ENCODE measurements at places on chromosomes 2 and 18. TPM values are rescaled to one million over a fixed set of nuclear protein-coding genes. Genes with fewer than 3 reads are reported as not detected.

Gene KCNE4
- total RNA-seq, result 5.3 TPM

DNA sequence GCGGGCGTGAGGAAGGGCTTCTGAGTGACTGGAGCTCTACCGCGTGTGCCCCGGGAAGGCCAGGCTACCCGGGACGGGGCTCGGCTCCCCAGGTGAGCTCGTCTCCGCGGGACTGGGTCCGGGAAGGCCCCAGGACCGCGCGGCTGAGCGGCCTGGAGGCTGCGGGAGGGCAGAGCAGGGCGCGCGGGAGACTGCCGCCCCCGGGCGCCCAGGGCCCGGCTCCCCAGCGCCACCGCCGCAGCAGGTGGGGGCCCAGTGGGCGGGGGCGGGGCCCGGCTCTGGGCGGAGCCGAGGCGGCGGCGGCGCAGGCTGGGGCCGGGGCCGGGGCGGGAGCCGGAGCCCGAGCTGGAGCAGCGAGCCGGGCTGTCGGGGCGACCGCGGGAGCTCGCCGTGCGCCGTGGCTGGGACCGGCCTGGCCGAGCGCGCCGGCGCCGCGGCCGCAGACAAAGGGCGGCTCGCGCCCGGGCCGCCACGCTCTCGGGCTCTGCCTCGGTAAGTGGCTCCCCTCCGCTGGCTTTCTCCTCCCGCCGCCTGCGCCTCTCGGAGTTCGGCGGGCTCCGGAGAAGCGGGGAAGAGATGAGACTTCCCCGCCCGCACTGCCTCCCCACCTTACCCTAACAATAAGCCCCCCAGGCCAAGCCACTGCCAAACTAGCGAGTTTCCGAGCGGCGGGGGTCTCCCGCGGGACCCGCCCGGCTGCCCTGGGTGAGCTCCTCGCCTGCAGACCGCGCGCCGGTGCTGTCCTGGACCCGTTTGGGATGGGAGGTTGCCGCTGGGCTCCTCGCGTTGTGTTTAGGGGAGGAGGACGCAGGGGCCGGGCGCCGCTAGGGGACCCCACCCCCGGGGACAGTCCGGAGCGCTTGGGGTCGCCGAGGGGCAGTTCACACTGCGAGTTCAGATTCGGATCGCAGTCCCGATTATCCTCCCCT is at the start of gene MAPK4:
MAPK4 (plus strand) TSS at position 336 of the 929 bp plus-strand sequence. CDS start 103,872 bp downstream, outside the sequence.
- peak; percentile 38 for DNase-seq

Gene ASB18
- total RNA-seq, result not detected

- DNase-seq, result no peak
These were observed 13.3 kb downstream of the TUBB6 start for GRCh38 chr18:12321333-12321732.

Gene LAMA1
- 2.2 TPM for total RNA-seq

DNA sequence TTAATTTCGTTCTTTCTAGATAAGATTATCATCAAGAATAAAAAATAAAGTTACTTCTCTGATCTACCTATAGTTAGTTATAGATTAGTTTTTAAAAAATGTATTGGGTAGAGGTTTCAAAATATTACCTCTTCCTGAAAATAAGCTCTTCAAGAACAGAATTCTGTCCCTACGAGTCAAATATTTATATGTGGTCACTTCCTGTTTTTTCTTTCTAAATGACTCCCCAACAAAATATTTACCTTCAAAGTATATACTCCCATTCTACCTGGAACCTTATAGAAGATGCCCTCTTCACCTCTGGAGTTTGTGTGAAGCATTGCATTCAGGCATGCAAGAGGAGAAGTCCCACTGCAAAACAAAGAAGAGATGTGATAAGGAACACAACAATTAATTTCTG is 72.3 kb downstream of the ASXL2 start:
- no peak for DNase-seq

DNA sequence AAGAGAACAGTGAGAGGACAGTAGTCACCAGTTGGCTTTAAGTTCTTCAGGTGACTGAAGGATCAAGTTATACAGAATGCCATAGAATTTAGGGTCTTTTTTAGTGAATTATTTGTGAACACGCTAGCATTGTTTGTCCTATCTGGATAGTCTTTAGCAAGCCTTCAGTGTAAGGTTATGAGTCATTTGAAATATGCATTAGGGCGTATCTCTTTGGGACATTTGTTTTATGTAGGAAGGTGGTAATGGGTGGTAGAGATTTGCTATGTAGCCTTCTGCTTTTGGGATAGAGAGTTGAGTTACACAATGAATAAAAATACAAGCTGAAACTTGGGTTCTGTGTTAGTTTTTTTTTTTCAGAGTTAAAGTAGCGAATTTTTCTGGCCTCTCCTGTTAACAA is 13.0 kb downstream of the ACTR2 start:
- no peak for DNase-seq

GRCh38 chr18:3102983-3103382 is 90.0 kb upstream of the LPIN2 start:
- DNase-seq, result no peak

- no peak for DNase-seq
These were observed 140.2 kb upstream of the ITGA6 start for GRCh38 chr2:172287190-172287589.

- DNase-seq, result peak; percentile 54
These were observed 87.9 kb downstream of the ICOS start for GRCh38 chr2:204024503-204024902.

Gene RGPD3
- total RNA-seq, result 0.09 TPM

DNA sequence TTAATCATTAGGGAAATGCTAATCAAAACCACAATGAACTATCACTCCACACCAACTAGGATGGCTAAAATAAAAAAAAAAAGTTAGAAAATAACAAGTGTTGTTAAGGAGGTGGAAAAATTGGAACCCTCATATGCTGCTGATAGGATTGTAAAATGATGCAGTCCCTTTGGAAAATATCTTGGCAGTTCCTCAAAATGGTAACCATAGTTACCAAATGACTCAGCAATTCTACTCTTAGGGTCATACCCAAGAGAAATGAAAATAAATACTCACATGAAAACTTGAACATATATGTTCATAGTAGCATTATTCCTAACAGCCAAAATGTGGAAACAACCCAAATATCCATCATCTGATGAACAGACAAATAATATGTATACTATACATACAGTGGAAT is 15.7 kb upstream of the ACVR2A start:
- no peak for DNase-seq

GRCh38 chr18:34709104-34709503 is 994 bp upstream of the DTNA start:
- DNase-seq, result peak; percentile 82

- peak; percentile 37 for DNase-seq
These were observed 35.8 kb downstream of the SKOR2 start for GRCh38 chr18:47215554-47216138.

GRCh38 chr2:106147665-106148064 is 46.4 kb downstream of the UXS1 start:
- no peak for DNase-seq

DNA sequence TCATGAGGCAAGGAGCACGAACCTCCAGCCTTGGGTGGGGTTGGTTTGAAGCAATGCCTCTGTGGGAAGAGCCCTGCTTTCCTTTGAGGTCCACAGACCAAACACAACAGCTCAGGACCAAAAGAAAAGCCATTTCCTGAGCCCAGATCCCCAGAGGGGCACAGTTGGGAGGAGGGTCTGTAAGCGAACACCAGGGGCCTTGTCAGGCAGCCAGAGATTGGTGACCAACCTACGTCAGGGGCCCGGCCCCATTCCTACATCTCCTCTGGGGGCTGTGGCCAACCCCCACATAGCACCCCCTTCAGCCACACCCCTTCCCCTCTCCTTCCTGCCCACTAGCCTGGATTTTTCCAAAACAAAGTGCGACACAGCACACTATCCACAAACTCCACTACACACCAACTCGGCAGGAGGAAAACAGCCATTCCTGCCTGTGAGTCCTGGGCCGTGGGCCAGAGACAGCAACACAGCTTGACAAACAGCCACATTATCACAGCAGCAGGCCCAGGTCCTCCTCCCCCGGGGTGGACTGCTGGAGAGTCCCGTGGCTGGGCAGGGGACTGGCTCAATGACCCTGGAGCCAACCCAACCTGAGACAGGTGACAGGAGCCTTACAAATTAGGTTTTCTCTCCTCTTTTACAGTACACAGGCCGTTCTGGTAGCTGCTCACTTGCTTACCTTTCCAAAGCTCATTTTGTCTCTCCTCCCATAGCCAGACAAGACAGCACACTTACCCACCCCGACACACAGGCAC is 98.8 kb downstream of the TNS1 start:
- peak; percentile 96 for DNase-seq

GRCh38 chr18:69021211-69021805 is 223.4 kb downstream of the CCDC102B start:
- no peak for DNase-seq

Gene DSG1
- total RNA-seq, result not detected

DNA sequence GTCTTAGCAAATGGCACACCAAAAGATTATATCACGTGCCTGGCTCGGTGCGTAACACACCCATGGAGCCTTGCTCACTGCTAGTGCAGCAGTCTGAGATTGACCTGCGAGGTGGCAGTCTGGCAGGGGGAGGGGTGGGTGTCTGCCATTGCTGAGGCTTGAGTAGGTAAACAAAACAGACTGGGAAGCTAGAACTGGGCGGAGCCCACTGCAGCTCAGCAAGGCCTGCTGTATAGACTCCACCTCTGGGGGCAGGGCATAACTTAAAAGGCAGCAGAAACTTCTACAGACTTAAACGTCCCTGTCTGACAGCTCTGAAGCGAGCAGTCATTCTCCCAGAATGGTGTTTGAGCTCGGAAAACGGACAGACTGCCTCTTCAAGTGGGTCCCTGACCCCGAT is 55.9 kb upstream of the FSHR start:
- no peak for DNase-seq

- DNase-seq, result peak; percentile 18
These were observed 101.9 kb downstream of the NOL4 start for GRCh38 chr18:34122724-34123334.

DNA sequence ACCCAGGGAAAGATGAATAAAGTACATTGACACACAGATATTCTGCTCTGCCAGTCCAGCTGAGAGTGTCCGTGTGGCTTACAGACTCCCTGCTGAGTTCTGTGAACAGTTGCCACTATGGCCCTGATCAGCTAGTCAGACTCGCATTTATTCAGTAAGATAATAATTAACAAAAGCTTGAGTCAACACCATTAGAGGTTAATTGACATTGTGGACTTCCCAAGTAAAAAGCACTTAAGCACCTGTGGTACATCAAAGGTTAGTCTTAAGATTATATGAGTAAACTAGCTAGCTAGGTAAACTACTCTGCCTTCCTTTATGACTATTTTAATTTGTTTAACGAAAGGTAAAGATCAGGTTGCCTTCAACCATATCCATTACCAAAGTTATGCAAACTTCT is 33.7 kb downstream of the ANKRD30B start:
- no peak for DNase-seq

DNA sequence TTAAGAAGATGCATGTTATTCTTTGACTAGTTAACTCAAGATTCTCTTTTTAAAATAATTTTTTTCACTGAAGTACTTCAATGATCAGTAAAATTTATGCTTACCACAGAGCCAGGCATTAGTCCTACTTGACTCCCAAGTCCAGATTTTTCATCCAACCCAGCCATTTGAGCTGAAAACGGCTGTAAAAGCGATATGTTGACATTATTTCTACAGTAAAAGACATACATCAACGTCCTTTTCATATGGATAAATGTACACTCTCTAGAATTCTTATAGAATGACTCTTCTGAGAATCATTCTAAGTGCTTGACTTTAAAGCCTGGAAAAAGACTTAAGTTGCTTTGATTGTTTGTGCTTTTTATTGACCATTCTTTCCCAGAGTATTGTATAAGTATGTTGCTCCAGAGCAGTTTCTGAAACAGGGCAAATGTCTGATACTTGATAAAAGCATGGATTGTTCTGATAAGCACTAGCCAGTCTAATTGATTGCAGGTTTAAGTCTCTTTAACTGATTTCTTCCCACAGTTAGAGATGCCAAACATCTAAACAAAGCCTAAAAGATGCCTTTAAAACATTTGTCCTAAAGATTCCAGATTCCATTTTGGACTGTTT is 90.9 kb downstream of the COL5A2 start:
- no peak for DNase-seq

DNA sequence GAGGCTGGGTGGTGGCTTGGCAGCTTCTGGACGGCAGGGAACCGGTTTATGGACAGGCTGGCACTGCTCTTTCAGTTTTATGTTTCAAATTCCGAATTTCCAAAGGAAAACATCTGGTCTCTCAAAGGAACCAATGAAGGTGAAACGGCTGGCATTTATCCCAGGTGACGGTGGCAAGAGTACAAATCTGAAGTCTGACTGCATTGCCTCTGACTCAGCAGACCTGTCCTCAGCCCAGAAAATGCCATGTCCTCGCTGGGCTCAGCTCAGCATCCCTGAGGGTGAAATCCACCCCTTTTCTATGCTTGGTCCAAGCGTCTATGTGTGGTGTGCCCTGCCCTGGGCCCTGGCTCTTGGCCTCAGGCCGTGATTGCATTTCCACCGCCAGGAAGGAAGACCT is 38.1 kb downstream of the NAPG start:
- DNase-seq, result no peak

Gene ZSWIM2
- total RNA-seq, result not detected

Gene AQP12B
- total RNA-seq, result not detected

DNA sequence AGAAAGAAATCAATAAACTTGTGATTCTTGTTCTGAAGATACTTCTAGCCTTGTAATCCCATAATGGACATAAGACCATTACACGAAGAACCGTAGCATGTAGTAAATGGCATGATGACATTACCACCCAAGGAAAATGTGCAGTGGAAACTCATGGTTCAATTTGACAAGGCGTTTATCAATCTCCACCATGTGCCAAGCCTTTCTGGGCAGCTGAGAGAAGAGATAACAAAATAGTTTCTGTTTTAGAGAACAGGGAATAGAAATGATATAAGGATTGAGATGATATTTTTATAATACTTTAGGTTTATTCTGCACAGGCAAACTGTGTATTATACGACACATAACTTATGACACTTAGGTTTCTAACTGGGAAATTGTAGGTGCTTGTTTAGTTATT is 19.2 kb downstream of the ABI2 start:
- DNase-seq, result no peak

- DNase-seq, result no peak
These were observed 2.6 kb downstream of the GTF3C2 start for GRCh38 chr2:27353762-27354596.

- peak; percentile 31 for DNase-seq
These were observed 613.2 kb downstream of the SLC4A3 start for GRCh38 chr2:220240641-220241040.

DNA sequence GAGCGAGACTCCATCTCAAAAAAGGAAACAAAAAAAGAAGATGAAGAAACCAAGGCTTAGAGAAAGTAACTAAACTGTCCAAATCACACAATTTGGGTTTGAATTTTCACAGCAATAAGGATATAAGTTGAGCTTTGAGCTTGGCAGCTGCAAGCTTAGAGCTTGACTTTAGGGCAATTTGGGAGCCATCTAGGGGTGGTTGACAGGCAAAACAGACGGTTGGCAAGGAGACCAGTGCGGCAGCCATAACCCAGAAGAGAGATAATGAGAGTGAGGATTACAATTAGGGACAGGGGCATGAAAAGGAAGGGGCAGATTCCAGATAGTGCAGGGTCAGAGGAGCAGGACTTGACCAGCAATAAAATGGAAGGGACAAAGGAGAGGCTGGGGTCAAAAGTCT is 382.2 kb upstream of the HNRNPA3 start:
- DNase-seq, result peak; percentile 59

Gene GIGYF2
- total RNA-seq, result 145 TPM

Gene RBKS
- 5.0 TPM for total RNA-seq

Gene CIB4
- total RNA-seq, result 1.3 TPM

Gene CABLES1
- 19.2 TPM for total RNA-seq

Gene SIX2
- total RNA-seq, result 0.46 TPM

Gene RASGRP3
- 36.6 TPM for total RNA-seq

- DNase-seq, result peak; percentile 75
These were observed 170.2 kb downstream of the PRKCE start for GRCh38 chr2:45821558-45822271.

GRCh38 chr18:39843546-39843945 is 2111.5 kb upstream of the PIK3C3 start:
- no peak for DNase-seq

- DNase-seq, result no peak
These were observed 257.4 kb upstream of the RBMS1 start for GRCh38 chr2:160751021-160751420.
